Hepatic stellate cell (primary cell): ENCODE measurements at places on chromosomes 3 and 15.

DNA sequence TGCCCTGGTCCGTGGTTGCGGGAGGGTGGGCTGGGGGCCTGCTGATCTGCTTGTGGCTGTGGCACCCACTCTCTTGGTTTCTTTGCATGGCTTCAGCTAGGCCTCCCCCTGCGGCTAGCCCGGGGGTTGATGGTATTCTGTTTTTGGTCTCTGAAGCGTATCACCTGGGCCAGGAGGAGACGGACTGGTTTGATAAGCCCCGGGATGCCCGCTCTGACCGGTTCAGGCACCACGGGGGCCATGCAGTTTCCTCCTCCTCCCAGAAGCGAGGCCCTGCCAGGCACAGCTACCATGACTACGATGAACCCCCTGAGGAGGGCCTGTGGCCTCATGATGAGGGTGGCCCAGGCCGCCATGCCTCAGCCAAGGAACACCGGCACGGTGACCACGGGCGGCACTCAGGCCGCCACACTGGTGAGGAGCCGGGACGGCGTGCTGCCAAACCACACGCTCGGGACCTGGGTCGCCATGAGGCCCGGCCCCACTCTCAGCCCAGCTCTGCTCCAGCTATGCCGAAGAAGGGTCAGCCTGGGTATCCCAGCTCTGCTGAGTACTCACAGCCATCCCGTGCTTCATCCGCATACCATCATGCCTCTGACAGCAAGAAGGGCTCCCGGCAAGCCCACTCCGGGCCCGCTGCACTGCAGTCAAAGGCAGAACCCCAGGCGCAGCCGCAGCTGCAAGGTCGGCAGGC is 11.3 kb upstream of the APEH start:
- no peak for DNase-seq

DNA sequence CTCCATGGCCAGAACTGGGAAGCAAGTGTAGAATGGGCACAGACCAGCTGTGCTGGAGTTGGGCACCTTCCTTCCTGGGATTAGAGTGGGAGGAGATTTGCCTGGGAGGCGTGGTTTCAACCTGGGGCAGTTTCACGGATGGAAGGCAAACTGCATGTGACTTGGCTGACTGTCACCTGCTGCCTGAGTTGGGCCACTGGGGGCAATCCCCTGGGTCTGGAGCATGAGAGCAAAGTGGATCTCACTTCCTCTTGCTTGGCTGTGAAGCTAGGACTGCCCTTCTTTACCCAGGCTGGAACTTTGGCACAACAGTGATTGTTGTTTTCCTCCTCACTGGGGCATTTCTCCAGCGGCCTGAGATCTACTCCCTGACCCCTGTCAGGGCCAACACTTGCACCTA is 1247.0 kb upstream of the EPHA6 start:
- no peak for DNase-seq

DNA sequence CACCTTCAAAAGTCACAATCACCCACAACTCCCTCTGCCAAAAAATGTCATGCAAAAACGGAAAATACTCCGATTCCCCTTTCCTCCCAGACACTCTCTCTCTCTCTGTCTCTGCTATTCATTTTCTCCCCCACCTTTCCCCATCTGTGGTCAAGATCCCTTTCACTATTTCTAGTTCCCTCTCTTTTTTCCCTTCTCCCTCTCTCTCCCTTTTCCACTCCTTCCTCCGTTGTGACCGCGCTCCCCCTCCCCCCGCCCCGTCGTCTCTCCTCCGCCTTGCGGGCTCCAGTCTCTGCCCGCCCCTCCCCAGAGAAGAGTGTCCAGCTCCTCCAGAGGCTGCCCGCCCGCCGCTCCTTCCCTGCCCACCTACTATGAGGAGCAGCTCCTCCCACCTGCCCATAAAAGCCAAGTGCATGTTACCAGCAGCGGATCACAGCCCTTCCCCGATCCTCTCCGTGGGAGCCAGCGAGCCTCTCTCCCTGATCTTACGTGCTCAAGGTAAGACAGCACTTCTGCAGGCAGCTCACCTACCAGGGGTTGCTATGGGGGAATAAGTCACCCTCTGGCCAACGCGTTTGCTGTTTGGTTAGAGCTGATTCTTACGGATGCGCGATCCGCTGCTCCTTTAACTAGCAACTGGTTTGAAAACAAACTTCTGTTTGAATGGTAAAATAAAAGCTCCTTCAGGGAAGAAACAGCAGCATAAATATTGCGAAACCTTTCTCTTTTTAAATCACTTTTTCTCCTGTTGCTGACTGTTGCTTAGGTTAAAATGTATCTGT is at the start of gene COL8A1:
Gene COL8A1, plus strand, starts transcription at position 428 of the 782 bp plus-strand sequence. CDS start 152,089 bp downstream, outside the sequence.
- peak; percentile 43 for DNase-seq

DNA sequence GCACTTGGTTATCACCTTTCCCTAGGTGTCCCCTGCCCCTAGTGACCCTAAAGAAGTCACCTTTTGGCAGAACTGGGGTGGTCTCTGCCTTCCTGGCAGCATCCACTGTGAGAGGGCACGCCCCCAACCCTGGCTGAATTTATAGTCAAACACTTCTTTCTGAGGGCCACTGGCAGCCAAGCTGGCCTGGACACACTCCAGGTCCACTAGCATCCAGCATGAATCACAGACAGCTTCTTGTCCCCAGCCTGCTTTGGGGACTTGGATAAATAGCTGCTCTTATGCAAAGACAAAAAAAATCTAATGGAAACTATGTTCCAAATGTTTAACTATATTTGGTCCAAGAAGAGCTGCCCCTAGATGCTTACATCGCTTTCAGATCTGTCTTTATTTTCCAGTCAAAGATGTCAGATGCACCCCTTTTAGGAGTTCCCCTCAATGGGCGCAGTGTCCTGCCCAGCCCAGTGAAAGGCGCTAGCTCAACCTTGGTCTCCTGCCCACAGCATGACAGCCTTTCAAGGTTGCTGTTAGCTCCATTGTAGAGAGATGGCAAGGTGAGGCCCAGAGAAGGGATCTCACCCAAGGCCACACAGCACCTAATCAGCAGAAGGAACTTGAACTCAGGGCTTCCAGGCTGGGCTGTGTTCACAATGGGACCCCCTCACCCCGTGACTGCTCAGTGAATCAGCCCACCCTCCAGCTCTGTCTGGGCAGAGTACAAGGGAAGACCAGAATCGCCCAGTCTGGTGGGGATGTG is 7.0 kb downstream of the RASL12 start:
- DNase-seq, result no peak

DNA sequence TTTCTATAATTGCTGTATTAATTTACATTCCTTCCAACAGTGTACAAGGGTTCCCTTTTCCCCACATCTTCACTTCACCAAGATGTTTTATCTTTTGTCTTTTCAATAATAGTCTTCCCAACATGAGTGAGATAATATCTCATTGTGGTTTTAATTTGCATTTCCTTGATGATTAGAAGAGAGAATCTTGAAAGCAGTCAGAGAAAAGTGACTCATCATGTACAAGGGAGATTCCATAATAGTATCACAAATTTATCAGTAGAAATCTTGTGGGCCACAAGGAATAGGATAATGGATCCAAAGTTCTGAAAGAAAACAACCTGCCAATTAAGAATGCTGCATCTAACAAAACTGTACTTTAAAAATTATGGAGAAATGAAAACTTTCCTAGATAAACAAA is 189.3 kb downstream of the NECTIN3 start:
- DNase-seq, result no peak
